ENCODE measurements at places on chromosomes 2 and 18.

- DNase-seq: no peak
Measured at GRCh38 chr18:64639536-64639935, 490.6 kb upstream of the LINC00305 start.

DNA sequence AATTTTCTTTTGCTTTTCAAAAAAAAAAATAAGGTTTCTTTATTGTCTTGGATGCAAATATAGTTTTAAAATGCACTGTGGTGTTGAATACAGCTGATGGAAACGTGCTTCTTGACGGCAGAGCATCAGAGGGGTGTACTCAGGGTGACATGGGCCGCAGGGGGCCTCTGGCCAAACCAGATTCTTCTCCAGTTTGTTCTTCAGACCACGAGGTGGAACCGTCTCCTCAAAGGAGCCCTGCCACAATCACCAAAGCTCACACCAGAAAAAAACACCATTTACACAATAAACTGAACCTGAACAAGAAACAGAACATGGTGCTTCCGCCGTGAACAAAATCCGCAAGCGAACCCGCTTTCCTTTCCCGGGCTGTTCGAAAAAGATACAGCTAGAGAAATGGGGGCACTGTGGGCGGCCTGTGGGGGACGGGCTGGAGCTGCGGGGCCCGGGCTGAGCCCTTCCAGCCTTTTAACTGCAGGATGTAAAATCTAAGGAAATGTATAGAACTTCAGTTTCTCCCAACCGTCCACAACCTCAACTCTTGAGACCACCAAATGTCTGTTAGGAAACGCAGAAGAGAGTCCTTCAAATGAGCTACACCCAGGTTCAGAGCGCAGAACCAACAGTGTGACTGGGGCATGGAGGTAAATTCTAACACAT, 34.5 kb downstream of the PSMG2 start:
- DNase-seq: no peak

DNA sequence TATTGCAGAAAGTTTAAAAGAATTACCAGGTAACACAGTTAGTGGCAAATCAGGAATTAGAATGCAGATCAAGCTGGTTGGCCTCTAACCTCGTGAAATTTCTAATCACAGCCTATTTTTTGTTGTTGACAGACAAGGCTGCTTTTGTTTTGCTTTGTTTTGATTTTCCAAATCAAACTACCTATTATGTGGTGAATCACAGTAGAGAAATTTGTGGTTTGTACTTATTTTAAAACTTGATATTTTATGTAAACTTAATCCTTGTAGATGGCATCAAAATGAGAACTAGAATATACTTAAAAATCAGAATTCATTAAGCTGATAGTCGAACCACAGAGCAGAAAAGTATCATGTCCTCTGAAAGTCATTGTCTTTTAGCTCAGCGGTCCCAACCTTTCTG, 258.1 kb downstream of the CTNNA2 start:
- no peak for DNase-seq

- DNase-seq: no peak
Measured at GRCh38 chr2:109017017-109017416, 28.0 kb upstream of the EDAR start.

- DNase-seq: no peak
Measured at GRCh38 chr2:136381245-136381644, 263.3 kb upstream of the CXCR4 start.

GRCh38 chr18:12049978-12050811, 43.4 kb upstream of the ANKRD62 start:
- no peak for DNase-seq

DNA sequence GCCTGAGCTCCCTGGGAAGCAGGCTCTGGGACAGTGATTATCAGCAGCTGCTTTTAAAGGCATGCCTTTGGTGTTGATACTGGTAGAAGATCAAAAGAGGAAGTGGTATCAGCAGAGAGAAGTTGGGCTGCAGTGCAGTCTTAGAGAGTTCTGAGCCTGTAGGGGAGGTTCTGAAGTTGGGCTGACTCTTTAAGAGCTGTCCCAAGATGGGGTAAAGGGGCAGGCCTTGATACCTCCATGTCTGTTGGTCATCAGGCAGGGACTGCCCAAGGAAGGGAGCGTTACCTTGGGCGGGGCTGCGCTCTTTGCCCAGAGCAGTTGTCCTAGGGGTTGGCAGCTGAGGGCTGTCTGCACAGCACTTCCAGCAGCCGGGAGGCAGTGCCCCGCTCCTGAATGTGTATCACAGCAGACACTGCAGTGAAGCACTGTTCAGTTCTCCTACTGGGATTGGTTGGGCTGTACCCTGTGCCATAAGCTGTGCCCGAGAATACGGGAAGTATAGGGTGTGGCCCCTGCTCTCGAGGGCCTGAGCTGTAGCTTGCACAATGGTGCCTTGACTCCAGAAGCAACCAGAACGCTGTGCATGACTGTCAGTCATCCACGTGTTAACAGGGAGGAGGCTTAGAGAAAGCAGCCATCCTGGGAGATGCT, 177.0 kb downstream of the CTIF start:
- DNase-seq: no peak

GRCh38 chr18:58378411-58379379, 250.2 kb downstream of the ALPK2 start:
- DNase-seq: no peak

- DNase-seq: no peak
Measured at GRCh38 chr2:235520787-235521186, 26.9 kb downstream of the AGAP1 start.

- no peak for DNase-seq
Measured at GRCh38 chr2:231321021-231321420, 74.5 kb upstream of the B3GNT7 start.

- DNase-seq: no peak
Measured at GRCh38 chr2:195695002-195695631, 38.1 kb downstream of the SLC39A10 start.
